ENCODE measurements at places on chromosomes 3 and 15. TPM values are rescaled to one million over a fixed set of nuclear protein-coding genes. Genes with fewer than 3 reads are reported as not detected.

GRCh38 chr3:35651426-35651825 lies 12.1 kb downstream of the ARPP21 start:
- no peak for DNase-seq

- no peak for DNase-seq
Observed at GRCh38 chr3:100141586-100141985, 27.3 kb upstream of the FILIP1L start.

GRCh38 chr3:194315965-194316361 lies 35.2 kb downstream of the CPN2 start:
- no peak for DNase-seq

DNA sequence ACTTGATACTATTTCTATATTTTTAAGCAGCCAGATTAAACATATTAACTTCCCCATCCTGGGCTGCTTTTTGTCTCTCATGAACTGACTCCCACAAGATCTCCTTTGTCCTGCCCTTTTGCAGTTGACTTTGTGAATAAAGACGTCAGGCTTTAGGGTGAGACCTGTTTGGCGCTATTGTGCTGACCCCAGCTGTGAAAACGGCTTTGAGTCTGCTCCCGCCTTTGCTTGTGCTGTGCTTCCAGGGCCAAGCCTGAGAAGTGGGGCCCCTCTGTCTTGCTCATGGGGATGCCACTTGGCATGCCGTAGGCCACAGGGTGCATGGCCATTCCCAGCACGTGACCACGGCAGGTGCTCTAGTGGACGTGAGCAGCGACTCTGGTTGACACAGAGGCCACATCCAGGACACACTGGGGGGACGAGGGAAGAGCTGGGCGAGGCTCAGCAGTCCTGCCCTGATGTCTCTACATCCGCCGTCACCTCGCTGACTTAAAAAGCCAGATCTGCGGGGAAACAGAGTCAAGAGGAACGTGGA lies 268.9 kb upstream of the LYSMD4 start:
- DNase-seq: no peak

- DNase-seq: no peak
Observed at GRCh38 chr3:42891042-42891441, 14.9 kb upstream of the ZNF662 start.

GRCh38 chr3:64215103-64215502 lies 10.2 kb downstream of the PRICKLE2 start:
- no peak for DNase-seq

DNA sequence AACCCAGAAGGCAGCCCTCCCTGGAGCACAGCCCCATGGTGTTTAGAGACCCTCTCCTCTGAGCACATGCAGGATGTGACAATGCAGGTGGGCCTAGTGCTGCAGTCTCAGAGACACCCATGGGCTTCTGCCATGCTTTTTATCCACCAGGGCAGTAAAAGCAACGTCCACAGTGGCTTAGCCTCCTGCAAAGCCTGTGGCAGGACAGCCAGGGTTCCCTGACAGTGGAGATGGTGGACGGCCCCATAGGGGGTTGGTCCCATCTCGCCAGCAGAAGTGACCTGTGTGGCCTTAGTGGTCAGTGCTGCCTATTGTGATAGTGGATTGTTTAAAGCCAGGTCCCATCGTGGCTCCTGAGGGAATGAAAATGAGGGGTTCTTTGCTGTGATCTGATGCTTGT lies 46.6 kb downstream of the APBA2 start:
- no peak for DNase-seq

DNA sequence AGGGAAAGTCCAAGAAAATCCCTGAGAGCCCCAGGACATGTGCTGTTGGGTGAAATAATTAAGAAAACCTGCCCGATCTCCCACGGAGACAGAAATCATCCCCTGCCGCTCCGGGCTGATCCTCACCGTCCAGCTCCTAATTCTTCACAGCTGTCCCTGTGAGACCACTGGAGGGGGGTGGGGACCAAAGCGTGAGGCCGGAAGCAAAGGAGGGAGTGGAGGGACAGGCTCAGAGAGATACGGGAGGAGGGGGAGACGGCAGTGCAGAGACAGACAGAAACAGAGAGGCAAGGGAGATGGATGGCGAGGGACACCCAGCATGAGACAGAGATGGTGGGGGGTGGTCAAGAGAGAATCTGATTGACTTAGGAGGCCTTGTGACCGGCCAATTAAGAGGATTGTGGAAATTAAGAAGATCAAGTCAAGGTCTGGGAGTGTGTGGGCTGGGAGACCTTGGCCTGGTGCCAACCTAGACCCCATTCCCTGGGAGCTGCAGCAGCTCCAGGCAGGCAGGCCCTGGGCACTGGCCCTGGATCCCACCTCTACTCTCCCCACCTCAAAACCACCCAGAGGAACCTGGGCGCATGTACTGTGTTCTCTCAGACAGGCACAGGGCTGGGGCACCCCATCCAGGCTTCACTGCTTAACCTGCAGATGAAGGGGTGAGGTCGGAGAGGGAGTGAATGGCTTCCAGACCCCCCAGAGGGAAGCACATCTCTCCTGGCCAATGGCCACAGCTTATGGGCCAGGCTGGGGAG lies 113.2 kb upstream of the ALDH1A3 start:
- no peak for DNase-seq

DNA sequence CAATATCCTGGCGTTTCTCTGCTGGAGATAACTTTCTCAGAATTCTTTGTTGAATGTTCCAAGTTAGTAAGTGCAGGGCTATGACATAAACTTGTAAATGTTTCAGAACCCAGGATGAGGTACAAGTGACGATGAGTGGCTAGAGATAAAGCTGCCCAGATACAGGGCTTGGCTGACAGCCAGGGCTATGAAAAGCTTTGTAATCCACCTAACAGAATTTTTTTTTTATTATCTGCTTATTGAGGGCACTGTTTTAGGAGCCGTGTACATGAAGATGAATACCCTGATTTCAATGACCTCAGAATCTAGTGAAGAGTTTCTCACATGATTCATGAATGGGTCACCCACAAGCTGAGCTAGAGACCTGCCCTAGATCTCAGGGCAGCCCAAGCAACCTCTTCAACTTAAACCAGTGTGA lies 431.4 kb downstream of the DIPK2A start:
- DNase-seq: no peak

The SCN11A gene
- total RNA-seq: 0.10 TPM

The THSD4 gene
- 6.4 TPM for total RNA-seq

The TGM5 gene
- total RNA-seq: not detected

The IL5RA gene
- not detected for total RNA-seq

All from H1 (cell line).